A673 (cell line): ENCODE measurements at places on chromosomes 5 and 9. TPM values are rescaled to one million over a fixed set of nuclear protein-coding genes. Genes with fewer than 3 reads are reported as not detected.

Gene AGXT2
- not detected in 2 replicates for total RNA-seq

Gene NR5A1
- not detected in 2 replicates for total RNA-seq

GRCh38 chr9:118609355-118610044 lies 759.7 kb downstream of the BRINP1 start:
- H3K4me1 ChIP-seq, result no peaks in the 10 kb centered on the region
- no peak overlapping the region for H3K27ac ChIP-seq

GRCh38 chr9:37938121-37938891 lies 34.4 kb upstream of the SLC25A51 start:
- peak; percentile 71 for DNase-seq
- H3K36me3 ChIP-seq, result no peaks in the 10 kb centered on the region
- H3K27me3 ChIP-seq, result no peaks in the 10 kb centered on the region
- H3K4me3 ChIP-seq, result no peak overlapping the region

DNA sequence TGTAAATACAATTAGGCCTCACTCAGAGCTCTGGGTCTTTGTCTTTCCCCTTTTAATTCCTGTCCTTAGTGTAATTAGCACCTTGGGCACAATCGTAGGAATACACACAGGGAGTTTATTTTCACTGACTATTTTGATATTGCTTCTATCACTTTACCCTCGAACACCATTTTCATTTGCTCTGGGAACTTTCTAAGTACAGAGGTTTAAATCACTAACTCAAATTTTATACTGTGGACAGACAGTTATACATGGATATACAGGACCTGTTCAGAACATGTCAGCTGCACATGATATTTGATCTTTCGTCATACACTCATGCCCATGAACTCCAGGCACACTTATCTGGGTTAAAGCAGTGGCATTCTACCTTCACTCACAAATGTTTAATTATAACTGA lies 217.8 kb upstream of the TMEM161B start:
- H3K36me3 ChIP-seq, result no peaks in the 10 kb centered on the region
- no peaks in the 10 kb centered on the region for H3K27me3 ChIP-seq
- H3K4me1 ChIP-seq, result no peaks in the 10 kb centered on the region

GRCh38 chr9:134331186-134332025 lies 5.2 kb downstream of the RXRA start:
- DNase-seq, result no peak
- H3K4me1 ChIP-seq, result peaks cover 45% of the 10 kb centered on the region
- H3K4me3 ChIP-seq, result no peak overlapping the region
- H3K27ac ChIP-seq, result peak overlapping the region; percentile 2
- H3K27me3 ChIP-seq, result no peaks in the 10 kb centered on the region

- H3K27ac ChIP-seq, result no peak overlapping the region
- peak; percentile 81 for DNase-seq
- H3K36me3 ChIP-seq, result no peaks in the 10 kb centered on the region
- no peaks in the 10 kb centered on the region for H3K27me3 ChIP-seq
- no peak overlapping the region for H3K4me3 ChIP-seq
These were observed 21.1 kb downstream of the FAM219A start for GRCh38 chr9:34437006-34437925.

GRCh38 chr9:91036356-91036755 lies 234.7 kb downstream of the SYK start:
- H3K36me3 ChIP-seq, result no peaks in the 10 kb centered on the region
- no peaks in the 10 kb centered on the region for H3K4me1 ChIP-seq
- H3K27me3 ChIP-seq, result no peaks in the 10 kb centered on the region
- no peak overlapping the region for H3K4me3 ChIP-seq
- no peak for DNase-seq
- H3K27ac ChIP-seq, result no peak overlapping the region

- H3K27ac ChIP-seq, result no peak overlapping the region
- H3K4me1 ChIP-seq, result peaks cover 8% of the 10 kb centered on the region
- no peak for DNase-seq
- H3K36me3 ChIP-seq, result no peaks in the 10 kb centered on the region
- peaks cover 10% of the 10 kb centered on the region for H3K27me3 ChIP-seq
These were observed 34.5 kb upstream of the SMAD5 start for GRCh38 chr5:136098176-136098575.
